CD4-positive, alpha-beta T cell treated with Interleukin-17A for 4 hours (primary cell): ENCODE measurements at places on chromosomes 2 and 18.

DNA sequence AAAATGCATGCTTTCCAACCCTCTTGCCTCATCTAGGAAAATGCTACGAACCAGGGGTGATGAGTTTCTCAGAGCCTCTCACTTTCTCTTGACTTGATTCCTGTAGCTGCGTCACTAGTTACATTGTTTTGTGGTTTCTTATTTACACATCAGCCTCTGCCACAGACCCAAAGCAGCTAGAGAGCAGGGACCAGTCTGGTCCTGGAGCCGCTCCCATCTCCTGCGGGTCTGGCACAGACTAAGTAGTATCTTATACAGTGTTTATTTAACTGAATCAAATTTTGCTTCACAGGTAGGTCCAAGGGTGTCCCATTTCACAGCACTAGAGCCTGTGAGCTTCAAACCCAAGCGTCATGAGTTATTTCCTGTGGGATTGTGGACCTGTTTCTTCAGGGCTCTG lies 310.5 kb downstream of the MYCN start:
- no peak for DNase-seq

DNA sequence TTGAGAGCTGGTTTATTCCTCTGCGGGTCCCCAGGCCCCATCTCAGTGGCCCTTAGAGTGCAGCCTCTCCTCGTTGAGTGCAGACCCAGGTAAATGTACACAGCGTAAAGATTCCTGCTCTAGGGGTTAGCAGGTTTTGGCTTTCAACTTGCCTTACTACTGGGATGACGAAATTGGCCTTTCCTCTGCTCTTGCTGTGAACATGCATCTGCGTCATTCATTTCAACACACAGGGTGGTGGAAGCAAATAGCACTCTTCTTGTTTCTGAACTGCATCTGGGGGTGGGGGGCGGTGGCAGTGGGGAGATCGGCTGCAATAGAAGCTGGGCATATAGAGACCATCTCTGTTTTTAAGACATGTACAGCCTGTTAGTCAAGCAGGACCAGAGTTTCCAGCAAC lies 16.5 kb upstream of the SLC16A14 start:
- no peak for DNase-seq

- DNase-seq, result no peak
Measured at GRCh38 chr2:75342504-75343175, 143.3 kb upstream of the TACR1 start.

GRCh38 chr2:68185541-68186164 lies 28.0 kb downstream of the PNO1 start:
- DNase-seq, result peak; percentile 74

GRCh38 chr2:105554235-105554634 lies 155.4 kb upstream of the FHL2 start:
- no peak for DNase-seq

- DNase-seq, result no peak
Measured at GRCh38 chr2:200624026-200624425, 38.2 kb downstream of the AOX1 start.

GRCh38 chr2:70715071-70715985 lies 52.7 kb downstream of the ADD2 start:
- no peak for DNase-seq

- peak; percentile 85 for DNase-seq
Measured at GRCh38 chr2:37156857-37157714, at the start of gene EIF2AK2. Gene EIF2AK2, minus strand, starts transcription at chr2:37156980. Its CDS starts 9,174 bp downstream, at chr2:37147806.

DNA sequence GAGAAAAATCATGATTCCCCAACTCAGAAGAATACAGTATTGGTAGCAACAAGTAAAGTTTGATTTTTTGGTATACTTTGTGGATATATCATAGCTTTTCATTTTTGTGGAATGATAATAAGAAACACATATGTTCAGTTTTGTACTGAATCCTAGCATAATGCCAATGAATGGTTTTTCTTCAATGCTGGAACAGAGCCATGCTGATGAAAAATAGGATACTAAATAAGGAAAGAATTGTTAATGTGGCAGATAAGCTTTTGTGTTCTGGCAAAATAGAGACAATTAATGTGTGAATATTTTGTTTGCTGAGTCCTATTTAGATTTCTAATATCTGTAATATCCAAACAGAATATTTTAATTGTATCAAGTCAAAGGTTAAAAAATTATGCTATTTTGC lies 21.9 kb downstream of the CD28 start:
- DNase-seq, result no peak

DNA sequence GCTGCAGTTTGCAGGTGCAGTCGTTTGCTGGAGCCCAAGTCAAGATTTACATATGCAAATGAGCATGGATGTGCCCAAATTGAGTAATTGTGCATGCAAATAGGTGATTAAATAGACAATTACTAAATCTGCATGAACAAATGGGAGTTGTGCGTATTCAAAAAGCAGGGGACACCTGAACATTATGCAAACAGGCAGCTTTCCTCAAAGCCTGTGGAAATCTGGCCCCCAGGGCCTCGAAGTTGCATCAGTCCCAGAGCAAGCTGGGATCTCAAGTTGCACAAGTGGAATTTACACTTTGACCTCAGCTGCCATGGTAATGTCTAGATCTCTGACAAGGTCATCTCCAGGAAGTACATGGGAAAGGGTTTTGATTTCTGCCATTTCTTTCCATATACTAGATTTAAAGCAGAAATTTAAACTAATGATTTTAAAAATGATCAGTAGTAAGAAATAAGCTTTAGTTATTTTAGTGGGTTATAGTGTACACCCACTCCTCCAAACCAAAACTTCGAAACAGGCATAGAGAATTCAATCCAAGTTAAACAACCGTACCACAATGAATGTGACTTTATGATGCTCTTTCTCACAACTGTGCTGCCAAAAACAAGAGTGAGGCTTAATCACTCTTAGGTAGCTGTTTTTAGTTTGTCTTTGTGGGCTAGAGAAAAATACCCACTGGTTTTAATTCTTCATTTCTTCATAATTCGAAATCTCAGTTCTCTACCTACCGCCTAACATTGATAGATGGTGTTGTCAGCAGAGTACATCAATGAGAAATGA lies 110.7 kb downstream of the RND3 start:
- no peak for DNase-seq

- DNase-seq, result no peak
Measured at GRCh38 chr2:234823877-234824376, 127.9 kb upstream of the SH3BP4 start.

GRCh38 chr2:99027856-99028255 lies 91.8 kb upstream of the CRACDL start:
- no peak for DNase-seq

DNA sequence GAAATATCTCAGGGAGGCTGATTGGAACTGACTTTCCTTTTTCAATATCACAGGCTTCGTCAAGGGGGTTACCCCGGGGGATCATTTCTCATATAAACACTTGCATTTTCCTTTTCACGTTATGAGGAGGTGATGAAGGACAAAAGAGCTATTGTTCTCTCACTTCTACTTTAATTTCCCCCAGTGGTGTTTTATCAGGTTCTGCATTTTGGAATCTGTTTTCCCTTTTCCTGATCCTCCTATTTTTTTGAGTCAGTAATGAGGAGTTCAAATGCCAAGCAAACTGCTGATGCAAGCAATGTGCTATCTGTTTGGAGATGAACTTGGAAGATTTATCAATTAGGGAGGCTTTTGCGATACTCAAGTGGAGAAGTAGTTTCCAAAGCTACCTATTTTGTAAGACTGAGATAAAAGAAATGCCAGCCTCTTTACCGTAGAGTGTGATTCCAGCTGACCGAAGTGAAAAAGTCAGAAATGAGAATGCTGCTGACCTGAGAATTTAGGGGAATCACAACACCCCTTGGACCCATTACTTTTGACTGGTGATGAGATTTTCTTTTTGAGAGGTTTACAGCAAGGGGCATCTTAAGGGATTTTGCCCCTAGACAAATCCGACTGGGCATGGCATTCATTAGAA lies 556.0 kb downstream of the RNF144A start:
- no peak for DNase-seq

GRCh38 chr18:66638856-66639629 lies 35.2 kb upstream of the CDH19 start:
- DNase-seq, result no peak

DNA sequence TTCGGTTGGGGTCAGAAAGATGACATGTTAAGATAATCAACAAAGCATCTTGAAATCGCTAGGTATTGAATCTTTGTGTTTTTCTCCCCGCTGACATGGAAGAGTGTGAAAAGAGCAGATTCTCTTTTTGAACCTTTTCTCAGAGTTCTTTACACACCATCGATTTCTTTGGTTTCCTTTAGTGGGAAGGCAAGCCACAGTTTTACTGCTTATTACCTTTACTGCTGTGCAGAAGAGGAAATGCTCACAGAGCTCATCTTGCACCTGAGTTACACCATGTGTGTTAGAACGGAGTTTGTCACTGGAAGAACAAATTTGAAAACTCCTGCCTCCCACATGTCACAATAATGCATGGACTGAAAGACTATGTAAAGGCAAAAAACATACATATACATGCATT lies 45.3 kb upstream of the PDK1 start:
- DNase-seq, result no peak

DNA sequence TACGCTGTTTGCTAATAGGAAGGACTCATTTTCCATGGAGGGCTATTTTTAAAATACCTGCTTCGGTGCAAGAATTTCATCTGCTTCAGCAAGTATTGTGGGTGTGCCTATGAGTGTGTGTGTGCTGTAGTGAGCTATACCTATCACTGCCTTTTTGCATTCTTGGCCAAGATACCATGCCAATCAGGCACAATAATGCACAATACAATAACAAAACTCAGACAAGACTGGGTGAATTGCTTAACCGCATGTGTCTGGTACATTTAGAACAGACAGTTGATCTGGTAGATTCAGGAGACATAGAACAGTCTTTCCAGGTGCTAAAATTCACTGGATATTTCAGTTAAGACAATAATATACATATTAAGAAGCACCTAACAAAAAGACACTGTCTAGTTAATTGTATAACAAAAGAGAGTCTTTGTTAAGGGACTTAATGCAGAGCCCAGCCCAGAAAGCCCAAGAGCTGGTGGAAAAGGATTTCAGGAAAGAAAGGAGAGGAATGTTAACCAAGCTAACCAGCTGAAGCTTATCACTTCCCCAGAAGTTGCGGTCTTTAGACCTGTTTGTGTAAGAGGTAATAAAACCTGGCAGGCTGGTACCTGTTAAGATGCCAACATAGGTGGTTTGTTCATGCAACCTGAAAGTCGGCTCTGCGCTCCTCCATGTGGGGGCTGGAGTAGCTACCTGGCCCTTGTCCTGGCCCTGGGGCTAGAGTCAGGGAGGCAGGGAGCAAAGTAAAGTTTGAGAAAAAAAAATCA lies 153.3 kb upstream of the RBMS1 start:
- DNase-seq, result no peak

GRCh38 chr18:14971461-14972185 lies 223.7 kb downstream of the ANKRD30B start:
- no peak for DNase-seq

DNA sequence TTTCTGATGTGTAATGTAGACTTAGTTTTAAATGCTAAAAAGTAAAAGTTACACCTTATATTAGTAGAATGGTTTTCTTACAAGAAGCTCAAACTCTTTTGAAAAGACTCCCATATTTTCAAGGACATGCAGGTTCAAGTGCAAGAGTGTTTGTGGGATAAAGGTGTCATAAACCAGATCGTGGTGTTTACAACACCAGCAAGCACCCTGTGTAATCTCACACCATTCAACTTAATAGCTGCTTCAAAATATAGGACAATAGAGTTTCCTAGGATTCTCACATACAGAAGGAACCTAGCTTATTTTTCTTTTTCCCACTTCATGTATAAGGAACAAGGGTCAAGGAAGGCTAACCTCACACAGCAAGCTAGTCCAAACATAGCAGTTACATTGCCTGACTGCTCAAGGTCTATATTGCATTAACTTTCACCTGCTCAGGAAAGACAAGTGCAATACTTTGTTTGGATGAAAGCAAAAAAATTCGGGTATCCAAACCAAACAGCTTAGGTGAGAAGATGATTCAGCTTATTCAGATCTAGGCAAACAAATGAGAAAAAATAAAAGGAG lies 172.3 kb downstream of the IKZF2 start:
- DNase-seq, result no peak

DNA sequence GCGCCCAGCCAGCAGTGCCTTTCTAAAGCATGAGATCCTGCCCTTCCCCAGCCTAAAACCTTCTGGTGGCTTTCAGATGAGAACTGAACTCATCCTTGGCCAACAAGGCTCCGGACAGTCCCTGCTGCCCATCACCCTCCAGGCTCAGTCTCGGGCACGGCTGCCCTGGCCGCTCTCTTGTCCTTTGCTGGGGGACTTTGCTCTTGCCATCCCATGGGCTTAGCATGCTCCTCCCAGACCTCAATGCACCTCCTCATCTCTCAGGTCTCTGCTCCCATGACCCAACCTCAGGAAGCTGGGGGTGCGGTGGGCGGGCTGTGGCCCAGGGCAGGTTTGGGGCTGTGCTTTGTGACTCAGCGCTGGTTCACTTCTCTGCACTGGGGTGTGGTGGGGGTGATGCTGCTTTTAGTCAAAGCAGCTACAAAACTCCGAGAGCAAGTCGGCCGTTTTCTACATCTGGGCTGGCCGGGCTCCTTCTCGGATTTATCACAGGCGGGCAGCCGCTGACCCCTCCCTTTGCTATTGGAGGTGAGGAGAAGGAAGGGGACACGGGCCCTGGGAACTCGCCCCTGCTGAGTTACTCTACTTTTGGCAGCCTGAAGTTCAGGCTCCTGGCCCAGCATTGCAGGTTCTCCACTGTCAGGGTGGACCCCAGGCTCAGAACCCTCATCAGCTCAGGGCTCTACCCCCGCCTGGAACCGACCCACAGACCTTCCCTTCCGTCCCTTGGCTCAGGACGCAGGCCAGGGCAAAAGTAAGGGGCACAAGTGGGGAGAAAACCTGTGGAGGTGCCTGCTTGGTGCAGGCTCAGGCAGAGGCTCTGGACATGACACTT lies 90.6 kb upstream of the TAF1B start:
- peak; percentile 85 for DNase-seq

DNA sequence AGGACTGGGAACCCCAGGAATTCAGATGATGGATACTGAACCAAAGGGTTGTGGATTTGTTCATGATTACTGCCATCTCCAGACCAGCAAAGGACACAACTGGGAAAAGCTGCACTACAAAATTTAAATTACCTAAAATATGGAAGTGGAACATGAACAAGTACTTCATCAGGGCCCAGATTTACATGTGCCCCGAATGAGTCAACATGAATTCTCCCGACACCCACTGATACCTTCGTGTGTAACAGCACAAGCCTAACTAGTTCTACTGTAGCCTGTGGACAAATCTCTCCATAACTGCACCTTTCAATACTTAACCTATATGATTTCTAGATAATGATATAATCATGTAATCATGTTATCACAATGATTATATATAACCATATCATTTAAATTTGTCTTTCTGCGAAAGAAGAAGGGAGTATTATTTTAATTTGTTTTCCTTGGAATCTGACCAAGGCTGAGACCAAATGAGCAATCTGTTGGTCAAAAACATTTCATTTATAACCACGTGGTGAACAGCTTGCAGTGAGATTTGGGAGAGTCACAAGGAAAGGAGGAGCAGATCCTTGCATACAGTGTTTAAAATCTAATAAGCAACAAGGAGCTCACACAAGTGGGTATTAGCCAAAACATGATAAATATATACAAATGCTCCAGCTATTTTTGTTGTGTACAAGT lies 70.5 kb downstream of the CACNB4 start:
- no peak for DNase-seq

- no peak for DNase-seq
Measured at GRCh38 chr2:232026910-232027309, 65.4 kb downstream of the DIS3L2 start.

GRCh38 chr2:123438251-123438650 lies 586.8 kb upstream of the CNTNAP5 start:
- DNase-seq, result no peak
